ENCODE measurements at places on chromosomes 13 and 19.

GRCh38 chr19:41323023-41323422 lies 13.1 kb downstream of the CCDC97 start:
- no peak for DNase-seq

DNA sequence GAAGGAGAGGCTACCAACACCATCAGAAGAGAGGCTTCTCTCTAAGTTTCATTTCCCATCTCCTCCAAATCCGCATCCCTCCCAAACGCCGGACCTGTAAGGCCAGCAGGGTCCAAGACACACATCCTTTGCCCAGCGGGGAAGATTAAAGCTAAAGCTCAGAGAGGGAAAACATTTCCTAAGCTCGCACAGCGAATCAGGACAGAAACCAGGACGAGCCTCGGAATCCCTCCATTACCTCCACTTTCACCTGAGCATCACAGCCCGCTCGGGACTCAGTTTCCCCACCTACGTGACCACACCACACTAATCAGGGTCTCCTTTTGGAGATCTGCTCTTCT lies 711 bp upstream of the FOSB start:
- DNase-seq, result no peak

DNA sequence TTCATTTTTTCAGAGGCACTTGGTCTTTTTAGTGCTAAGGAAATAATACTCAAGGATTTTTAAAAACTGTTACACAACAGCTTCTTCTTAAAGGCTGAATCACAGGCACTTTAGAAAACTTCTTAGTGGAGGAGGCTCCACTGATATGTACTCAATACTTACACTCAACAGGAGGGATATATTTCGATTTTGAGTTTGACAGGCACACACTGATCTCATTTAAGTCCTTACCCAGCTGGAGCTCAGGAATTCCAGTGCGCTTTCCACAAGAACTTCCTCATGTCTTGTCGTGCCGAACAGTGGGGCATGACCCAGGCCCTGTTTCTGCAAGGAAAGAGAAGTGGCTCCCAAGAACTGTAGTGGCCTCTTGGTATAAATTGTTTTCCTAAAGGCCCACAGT lies 103.8 kb downstream of the RGCC start:
- DNase-seq, result no peak

GRCh38 chr13:41670873-41671443 lies 213.6 kb downstream of the RGCC start:
- DNase-seq, result no peak

Data from common myeloid progenitor, CD34-positive (primary cell).